ENCODE measurements at places on chromosomes 7 and 10.

GRCh38 chr10:3090914-3091787, 23.8 kb downstream of the PFKP start:
- DNase-seq, result peak; percentile 90

- DNase-seq, result no peak
Measured at GRCh38 chr7:88279323-88279722, 27.4 kb downstream of the STEAP4 start.

DNA sequence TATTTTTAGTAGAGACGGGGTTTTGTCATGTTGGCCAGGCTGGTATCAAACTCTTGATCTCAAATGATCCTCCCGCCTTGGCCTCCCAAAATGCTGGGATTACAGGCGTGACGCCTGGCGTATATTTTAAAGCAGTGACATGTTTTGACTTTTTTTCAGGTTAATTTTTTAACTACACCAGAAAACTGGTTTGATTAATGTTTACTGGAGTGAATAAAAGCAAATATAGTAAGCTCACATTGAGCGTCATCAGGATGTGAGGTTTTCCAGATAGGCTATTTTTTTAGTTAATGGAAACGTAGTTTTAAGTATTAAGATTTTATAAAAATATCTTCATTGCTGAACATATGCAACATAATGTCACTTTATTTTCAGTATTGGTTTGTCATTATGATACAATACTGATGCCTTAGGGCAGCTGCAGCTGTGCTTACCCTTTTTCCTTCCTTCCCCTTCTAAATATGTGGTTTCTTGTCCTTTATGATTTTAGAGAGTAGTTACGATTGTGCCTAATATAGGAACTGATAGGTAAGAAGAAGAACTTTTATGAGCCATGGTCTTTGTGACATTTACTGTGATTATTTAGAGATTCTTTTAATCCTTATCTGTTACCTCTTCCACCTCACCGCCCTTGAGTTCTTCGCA, 37.3 kb downstream of the TMEM60 start:
- no peak for DNase-seq

GRCh38 chr7:142785841-142786250, 15.1 kb downstream of the PRSS2 start:
- DNase-seq, result no peak

DNA sequence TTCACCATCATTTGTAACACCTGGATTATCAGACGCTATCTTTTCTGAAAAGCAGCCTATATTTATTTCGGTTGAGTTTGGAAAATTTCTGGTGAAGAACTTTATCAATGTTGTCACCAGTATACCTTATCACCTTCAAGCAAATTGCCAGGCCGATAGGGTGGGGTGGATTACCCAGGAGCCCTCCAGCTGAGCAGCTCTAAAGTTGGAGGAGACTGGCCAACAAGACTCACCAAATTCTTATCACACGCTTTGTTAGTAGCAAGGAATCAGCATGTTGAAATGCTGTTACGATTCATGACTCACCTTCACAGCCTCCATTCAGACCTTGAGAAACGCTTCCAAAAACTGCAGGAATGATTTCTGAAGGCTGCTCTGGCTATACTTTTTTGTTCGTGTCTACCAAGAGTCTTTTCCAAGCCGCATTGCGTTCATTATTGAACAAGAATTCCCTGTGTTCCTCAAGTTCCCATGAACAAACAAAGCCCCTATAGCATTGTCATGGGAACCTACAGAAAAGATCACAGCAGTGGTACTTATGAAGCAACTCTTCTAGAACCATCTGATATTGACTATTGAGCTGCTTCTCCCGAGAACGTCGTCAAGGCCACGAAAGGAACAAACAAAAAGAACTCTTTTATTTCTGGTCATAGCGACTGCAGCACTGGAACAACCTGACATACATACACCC, 291.4 kb downstream of the SFMBT2 start:
- peak; percentile 20 for DNase-seq

- DNase-seq, result peak; percentile 97
Measured at GRCh38 chr10:101817337-101818118, 716 bp downstream of the OGA start.

GRCh38 chr10:59880019-59880717, 26.2 kb downstream of the CCDC6 start:
- DNase-seq, result no peak

DNA sequence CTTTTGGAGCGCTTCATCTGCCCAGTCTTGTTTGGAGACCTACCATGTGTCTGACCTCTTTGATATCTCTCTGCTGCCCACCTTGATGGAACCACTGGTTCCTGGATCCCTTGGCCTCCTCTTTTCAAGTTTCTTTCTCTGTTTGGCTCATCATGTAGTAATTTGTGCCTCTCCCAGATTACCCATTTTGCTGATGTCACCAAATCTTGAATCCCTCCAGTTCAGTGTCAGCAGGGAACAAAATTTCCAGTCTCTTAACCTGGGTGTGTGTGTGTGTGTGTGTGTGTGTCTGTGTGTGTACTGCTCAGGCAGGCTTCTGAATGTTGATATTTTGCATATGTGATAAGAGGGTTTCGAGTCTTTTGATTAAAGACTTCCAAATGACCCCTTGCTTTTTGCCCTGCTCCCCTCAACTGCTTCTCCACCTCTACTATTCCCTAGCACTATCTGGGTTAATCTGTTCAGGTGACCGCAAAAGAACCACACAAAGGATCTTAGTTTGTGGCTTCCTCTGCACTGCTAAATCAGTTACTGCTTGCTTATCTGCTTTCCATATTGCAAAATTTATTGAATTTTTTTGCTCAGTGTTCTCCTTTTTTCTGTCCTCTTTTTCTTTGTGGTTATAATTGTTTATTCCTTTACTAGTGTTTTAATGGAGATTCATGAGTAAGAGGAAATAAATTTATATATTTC, 25.7 kb downstream of the MYO3A start:
- no peak for DNase-seq

DNA sequence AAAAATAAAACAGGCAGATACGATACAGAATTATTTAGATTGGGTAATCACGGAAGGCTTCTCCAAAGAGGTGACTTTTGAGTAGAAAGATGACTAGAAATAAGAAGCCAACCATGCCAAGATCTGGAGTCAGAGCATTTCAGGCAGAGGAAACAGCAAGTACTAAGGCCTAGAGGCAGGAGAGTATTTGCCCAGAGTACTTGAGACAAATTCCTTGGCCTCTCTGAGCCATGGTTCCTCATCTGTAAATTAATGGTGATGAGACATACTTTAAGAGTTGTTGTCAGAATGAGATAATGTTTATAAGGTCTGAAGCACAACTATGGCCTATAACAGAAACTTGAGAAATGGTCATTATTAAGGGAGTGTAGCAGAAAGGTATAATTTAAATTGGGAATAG, 15.8 kb upstream of the GPR37 start:
- DNase-seq, result no peak

DNA sequence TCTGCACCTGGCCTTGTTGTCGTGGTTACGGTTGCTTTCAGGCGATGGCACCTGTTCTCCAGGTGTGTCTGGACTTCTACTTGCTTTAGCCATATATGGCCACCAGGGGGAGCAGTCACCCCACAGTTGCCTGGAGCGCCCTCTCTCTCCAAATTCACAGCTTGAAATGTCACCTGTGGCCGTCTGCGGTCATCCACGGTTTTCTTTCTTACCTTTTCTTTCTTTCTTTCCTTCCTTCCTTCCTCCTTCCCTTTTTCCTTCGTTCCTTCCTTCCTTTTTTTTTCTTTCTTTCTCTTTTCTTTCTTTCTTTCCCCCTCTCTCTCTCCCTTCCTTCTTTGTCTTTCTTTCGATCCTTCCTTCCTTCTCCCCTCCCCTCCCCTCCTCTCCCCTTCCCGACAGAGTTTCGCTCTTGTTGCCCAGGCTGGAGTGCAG, 150.5 kb upstream of the VKORC1L1 start:
- DNase-seq, result peak; percentile 31

GRCh38 chr10:112613620-112614019, 166.6 kb downstream of the VTI1A start:
- DNase-seq, result no peak

DNA sequence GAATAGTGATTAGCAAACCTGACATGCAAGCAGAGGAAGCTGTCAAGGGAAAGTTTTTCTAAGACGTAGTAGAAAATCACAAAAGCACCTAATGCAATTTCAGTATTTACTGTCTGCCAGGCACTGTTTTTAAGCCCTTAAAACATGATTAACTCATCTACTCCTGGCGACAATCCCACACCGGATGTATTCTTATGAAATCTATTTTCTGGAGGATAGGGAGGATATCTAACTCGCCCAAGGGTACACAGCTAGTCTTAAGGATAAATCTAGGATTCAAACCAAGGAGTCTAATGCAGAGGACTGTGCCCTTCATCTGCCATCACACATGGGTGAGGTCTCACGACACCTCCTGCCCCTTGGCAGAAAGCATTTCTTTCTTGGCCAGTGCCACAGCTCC, 47.8 kb upstream of the FIGNL1 start:
- peak; percentile 76 for DNase-seq

GRCh38 chr10:126876456-126876855, 28.8 kb upstream of the DOCK1 start:
- DNase-seq, result no peak

DNA sequence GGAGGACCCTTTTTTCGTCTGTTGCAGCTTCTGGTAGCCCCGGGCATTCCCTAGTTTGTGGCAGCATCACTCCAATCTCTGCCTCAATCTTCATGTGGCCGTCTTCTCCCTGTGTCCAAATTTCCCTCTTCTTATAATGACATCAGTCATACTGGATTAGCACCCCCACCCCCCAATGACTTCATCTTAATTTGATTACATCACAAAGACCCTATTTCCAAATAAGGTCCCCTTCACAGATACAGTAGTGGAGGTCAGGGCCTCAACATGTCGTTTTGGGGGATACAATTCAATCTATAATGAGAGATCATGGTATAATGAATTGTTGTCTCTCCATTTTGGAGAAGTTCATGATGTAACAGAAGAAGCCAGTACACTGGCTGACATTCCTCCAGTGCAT, 28.1 kb upstream of the EZH2 start:
- no peak for DNase-seq

DNA sequence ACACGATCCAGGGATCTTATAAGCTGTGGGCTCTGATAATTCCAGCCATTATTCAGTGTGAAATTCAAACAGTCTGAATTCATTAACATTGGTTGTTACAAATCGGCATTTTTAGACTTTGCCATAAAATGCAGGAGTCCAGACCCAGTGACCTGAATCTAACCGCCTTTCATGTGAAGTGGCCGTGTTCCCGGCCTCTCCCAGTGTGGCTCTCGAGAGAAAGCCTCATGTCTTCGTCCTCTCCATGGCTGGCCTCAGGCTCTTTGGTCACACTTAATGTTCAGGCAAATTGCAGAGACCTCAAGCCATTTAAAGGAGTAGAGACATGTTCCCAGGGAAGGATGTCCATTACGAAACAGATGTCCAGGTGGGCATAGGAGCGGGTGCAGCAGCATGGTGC, 59.3 kb downstream of the CTBP2 start:
- DNase-seq, result no peak

- DNase-seq, result peak; percentile 71
Measured at GRCh38 chr7:99473315-99473596, 566 bp downstream of the ZNF789 start.

GRCh38 chr7:87231711-87232110, 12.2 kb upstream of the TMEM243 start:
- DNase-seq, result peak; percentile 46

GRCh38 chr10:20890009-20890408, 7.1 kb downstream of the NEBL start:
- DNase-seq, result no peak

GRCh38 chr10:114034923-114035645, 8.6 kb upstream of the ADRB1 start:
- no peak for DNase-seq

- DNase-seq, result no peak
Measured at GRCh38 chr10:2111965-2112364, 374.6 kb upstream of the ADARB2 start.

DNA sequence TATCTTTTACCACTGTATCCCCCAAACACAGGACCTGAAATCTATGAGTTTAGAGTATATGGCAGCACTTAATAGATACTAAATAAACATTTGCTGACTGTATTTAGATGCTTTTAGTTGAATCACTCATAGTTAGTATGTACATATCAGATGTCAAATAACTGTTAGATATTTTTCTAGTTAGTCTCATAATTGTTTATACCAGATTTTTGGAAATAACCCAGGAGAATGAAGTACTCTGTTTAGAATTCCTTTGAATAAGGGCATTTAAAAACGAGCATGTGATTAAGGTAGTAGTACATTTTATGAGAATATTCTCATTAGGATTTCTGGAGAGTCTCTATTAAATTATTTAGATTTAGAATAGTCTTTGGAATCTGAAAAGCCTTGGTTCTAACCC, 22.3 kb upstream of the ZEB1 start:
- no peak for DNase-seq

DNA sequence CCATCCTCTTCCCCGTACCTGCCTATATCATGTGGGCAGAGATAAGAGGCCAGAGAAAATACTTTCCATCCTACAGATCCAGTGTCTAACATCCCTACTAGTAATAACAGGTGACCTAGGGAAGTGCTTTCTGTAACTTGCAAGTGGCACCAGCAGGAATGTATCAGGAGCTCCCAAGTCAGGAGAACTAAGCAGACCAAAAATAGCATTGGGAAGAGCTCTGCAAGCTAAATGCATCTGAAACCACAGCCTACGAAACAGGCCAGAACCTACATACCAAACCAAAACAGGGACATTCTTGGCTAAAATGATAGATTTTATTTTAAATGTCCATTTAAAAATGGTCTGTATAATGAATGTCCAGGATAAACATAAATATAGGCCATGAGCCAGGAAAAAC, 680.8 kb downstream of the PHTF2 start:
- DNase-seq, result no peak

- DNase-seq, result no peak
Measured at GRCh38 chr7:111004310-111004901, 86.5 kb upstream of the LRRN3 start.

DNA sequence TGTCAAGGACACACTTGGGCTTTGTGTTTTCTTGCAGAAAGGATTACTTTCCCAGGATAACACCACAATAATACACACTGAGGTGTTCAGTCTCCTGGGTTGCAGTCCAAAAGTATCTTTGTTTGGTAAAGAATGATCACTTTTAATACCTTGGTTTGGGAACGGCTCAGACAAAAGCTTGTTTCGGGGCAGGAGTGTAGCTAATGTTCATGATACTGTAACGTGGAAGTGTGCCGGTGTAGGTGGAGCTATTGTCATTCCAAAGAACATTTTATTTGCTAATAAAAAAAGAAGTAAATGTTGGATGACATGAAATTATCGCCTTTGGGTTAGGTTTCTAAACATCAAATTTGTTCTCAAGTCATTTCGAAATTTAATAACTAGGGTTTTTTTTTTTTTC, 1.2 kb downstream of the EIF4H start:
- no peak for DNase-seq

- no peak for DNase-seq
Measured at GRCh38 chr10:30683496-30683895, 53.9 kb upstream of the LYZL2 start.

DNA sequence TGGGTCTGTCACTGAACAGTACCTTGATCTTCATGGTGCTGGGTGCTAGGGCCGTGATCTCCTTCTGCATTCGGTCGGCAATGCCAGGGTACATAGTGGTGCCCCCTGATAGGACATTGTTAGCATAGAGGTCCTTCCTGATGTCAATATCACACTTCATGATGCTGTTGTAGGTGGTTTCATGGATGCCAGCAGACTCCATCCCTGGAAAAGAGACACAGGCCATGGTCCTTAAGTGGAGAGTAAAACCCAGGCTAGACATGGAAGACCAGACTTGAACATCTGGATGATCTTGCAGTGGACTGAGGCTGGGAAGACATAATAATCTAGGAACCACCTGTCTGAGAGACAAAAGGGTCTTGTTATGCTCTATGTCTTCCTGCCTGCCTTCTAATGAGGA, 14.5 kb downstream of the ACTA2 start:
- DNase-seq, result no peak

Measured in fibroblast of the aortic adventitia (primary cell).